ENCODE measurements at places on chromosomes 1 and 21.

- no peak for DNase-seq
Measured at GRCh38 chr1:183126528-183126927, 59.5 kb upstream of the LAMC2 start.

GRCh38 chr1:164764333-164764732 lies 205.3 kb downstream of the PBX1 start:
- no peak for DNase-seq

- DNase-seq, result no peak
Measured at GRCh38 chr1:179939941-179940340, 14.7 kb upstream of the CEP350 start.

GRCh38 chr1:2462819-2463218 lies 13.3 kb upstream of the PLCH2 start:
- no peak for DNase-seq

Data from activated CD4-positive, alpha-beta T cell treated with anti-CD3 and anti-CD28 coated beads, Interleukin-2, amount 10 ng/mL, durations not matched to agents 7 days and 5 days (primary cell).